ENCODE measurements at places on chromosomes 2 and 18. TPM values are rescaled to one million over a fixed set of nuclear protein-coding genes. Genes with fewer than 3 reads are reported as not detected.

Gene UGT1A8
- total RNA-seq = not detected

Gene SERPINB2
- total RNA-seq = not detected

Gene HK2
- 104 TPM for total RNA-seq

Gene SERPINB5
- not detected for total RNA-seq

Gene GKN1
- not detected for total RNA-seq

Gene FSHR
- not detected for total RNA-seq

Gene NPPC
- total RNA-seq = not detected

Gene UGT1A9
- total RNA-seq = not detected

Gene RAD51AP2
- not detected for total RNA-seq

Gene SERPINB10
- not detected for total RNA-seq

Gene CYP27C1
- 0.08 TPM for total RNA-seq

Gene PMAIP1
- total RNA-seq = 69.1 TPM

Gene WBP1
- total RNA-seq = 28.7 TPM

Gene LOXHD1
- not detected for total RNA-seq

Gene OXER1
- not detected for total RNA-seq

Gene FAM161A
- total RNA-seq = 8.3 TPM

All from activated CD8-positive, alpha-beta memory T cell treated with anti-CD3 and anti-CD28 coated beads for 36 hours (primary cell).